ENCODE measurements at places on chromosomes 16 and 17.

DNA sequence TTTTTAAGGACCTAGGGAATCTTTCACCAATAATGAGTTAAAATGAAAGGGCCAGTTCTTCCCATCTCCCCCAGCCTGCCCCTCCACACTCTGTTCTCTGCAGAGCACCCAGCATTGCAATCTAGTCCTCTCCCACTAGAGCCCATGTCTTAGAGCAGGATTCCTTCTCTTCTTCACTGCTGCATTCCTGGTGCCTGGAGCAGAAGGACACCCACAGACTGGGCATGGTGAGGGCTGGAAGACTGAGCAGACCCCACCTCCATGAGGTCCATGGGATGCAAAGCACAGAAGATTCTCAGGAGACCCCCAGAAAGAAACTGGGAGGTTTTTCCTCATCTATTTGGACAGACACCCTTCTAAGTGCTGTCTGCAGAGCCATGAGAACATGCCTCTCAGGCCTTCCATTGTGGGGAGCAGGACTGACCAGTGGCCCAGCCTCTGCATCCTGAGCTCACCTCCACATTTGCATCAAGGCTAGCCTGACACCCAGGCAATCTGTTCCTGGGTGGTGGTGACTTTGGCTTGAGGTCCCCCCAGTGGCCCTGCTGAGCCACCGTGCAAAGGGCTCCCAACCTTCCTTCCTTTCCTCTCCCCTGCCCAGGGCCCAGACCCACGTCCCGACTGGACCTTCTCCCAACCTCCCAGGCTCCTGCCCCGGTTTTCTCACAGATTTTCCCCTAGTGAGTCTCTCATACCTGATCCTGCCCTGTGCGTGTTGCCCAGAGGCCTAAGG, 74.2 kb upstream of the ZNF469 start:
- DNase-seq = no peak
- no peak overlapping the region for H3K27ac ChIP-seq
- no peak overlapping the region for H3K4me3 ChIP-seq
- no peaks in the 10 kb centered on the region for H3K36me3 ChIP-seq

GRCh38 chr17:57565176-57565575, 179.9 kb downstream of the CCDC182 start:
- H3K4me3 ChIP-seq = no peak overlapping the region
- no peaks in the 10 kb centered on the region for H3K27me3 ChIP-seq
- no peak for DNase-seq
- H3K27ac ChIP-seq = no peak overlapping the region
- no peaks in the 10 kb centered on the region for H3K4me1 ChIP-seq
- H3K36me3 ChIP-seq = no peaks in the 10 kb centered on the region

GRCh38 chr17:29615048-29615385, 7.7 kb downstream of the CORO6 start:
- peaks cover 24% of the 10 kb centered on the region for H3K27me3 ChIP-seq
- DNase-seq = peak; percentile 16
- H3K4me1 ChIP-seq = peaks cover 57% of the 10 kb centered on the region
- no peaks in the 10 kb centered on the region for H3K36me3 ChIP-seq
- no peak overlapping the region for H3K27ac ChIP-seq

- peak overlapping the region; percentile 83 for H3K27ac ChIP-seq
- H3K27me3 ChIP-seq = no peaks in the 10 kb centered on the region
- DNase-seq = peak; percentile 80
- H3K4me1 ChIP-seq = peaks cover 15% of the 10 kb centered on the region
- no peaks in the 10 kb centered on the region for H3K36me3 ChIP-seq
These were observed 25.3 kb upstream of the LITAF start for GRCh38 chr16:11611871-11612664.

GRCh38 chr16:57742543-57742942, 7.0 kb downstream of the KATNB1 start:
- H3K4me1 ChIP-seq = no peaks in the 10 kb centered on the region
- no peak overlapping the region for H3K27ac ChIP-seq
- H3K27me3 ChIP-seq = no peaks in the 10 kb centered on the region
- no peaks in the 10 kb centered on the region for H3K36me3 ChIP-seq
- no peak for DNase-seq

- H3K4me1 ChIP-seq = no peaks in the 10 kb centered on the region
- DNase-seq = no peak
- H3K27ac ChIP-seq = no peak overlapping the region
These were observed 230.7 kb upstream of the CCL2 start for GRCh38 chr17:34024386-34024785.

DNA sequence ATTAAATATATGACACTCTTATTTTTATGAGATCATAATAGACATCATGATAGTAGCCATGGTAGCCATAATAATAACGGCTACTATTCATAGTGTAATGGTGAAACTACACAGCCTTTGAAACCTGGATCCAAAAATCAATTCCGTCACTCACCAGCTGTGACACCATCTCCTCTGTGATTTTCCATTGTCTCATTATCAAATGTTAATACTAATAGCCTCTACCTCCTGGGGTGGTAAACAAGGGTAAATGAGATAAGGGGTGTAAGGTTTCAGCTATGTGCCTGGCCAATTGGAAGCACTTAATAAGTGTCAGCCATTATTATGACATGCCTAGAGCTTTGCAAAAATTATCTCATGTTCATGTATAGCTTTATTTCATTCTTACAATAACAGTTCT, 88.6 kb downstream of the CACNG3 start:
- peak overlapping the region; percentile 78 for H3K27ac ChIP-seq
- H3K4me1 ChIP-seq = peaks cover 14% of the 10 kb centered on the region
- H3K36me3 ChIP-seq = no peaks in the 10 kb centered on the region
- DNase-seq = no peak

GRCh38 chr16:74462361-74462760, 41.1 kb upstream of the CLEC18B start:
- peaks cover 37% of the 10 kb centered on the region for H3K4me1 ChIP-seq
- no peak overlapping the region for H3K27ac ChIP-seq
- no peaks in the 10 kb centered on the region for H3K27me3 ChIP-seq
- H3K4me3 ChIP-seq = no peak overlapping the region
- peaks cover 7% of the 10 kb centered on the region for H3K36me3 ChIP-seq

DNA sequence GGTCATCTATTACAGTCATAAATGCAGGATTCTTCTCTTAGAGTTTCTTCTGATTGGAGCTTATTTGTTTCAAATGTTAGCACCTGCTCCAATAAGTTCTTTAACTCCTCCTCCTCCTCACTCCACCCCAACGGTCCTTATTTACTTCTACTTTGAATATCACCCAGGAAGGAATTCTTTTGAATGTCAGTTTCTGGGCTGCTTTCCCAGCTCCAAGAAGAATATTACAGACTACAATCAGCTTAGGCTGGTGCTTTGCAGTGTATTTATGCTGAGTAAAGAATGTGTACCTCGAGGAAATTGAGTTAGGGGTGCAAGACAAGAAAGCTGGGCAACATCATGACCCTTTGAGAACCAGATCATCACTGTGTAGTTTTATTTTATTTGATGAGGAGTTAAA, 30.8 kb downstream of the MAP3K3 start:
- peak; percentile 37 for DNase-seq
- peaks cover 2% of the 10 kb centered on the region for H3K36me3 ChIP-seq
- H3K27me3 ChIP-seq = no peaks in the 10 kb centered on the region

GRCh38 chr17:74601944-74602572, 10.0 kb upstream of the CD300LD start:
- no peaks in the 10 kb centered on the region for H3K36me3 ChIP-seq
- no peaks in the 10 kb centered on the region for H3K4me1 ChIP-seq
- H3K27me3 ChIP-seq = peaks cover 7% of the 10 kb centered on the region
- peak; percentile 19 for DNase-seq
- H3K27ac ChIP-seq = no peak overlapping the region

GRCh38 chr16:2500918-2501750, 12.6 kb upstream of the ATP6V0C start:
- no peaks in the 10 kb centered on the region for H3K27me3 ChIP-seq
- H3K4me1 ChIP-seq = peaks cover 60% of the 10 kb centered on the region
- peak; percentile 84 for DNase-seq
- peak overlapping the region; percentile 71 for H3K27ac ChIP-seq

- H3K4me1 ChIP-seq = peaks cover 9% of the 10 kb centered on the region
- no peaks in the 10 kb centered on the region for H3K27me3 ChIP-seq
- H3K4me3 ChIP-seq = no peak overlapping the region
These were observed 2.5 kb downstream of the PIK3R5 start for GRCh38 chr17:8963014-8963413.

DNA sequence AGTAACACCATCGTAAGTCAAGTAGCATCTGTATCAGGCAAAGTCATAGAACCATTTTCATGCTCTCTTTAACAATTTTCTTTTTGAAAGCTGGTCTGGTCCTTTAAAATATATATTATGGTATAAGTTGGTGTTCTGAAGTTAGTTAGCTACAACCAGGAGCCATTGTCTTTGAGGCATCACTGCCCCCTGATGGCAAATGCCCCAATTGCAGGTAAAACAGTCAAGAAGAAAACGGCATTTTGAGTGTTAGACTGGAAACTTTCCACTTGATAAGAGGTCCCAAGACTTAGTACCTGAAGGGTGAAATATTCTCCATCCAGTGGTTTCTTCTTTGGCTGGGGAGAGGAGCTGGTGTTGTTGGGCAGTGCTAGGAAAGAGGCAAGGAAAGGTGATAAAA, 14.1 kb downstream of the TP53 start:
- no peaks in the 10 kb centered on the region for H3K27me3 ChIP-seq
- no peak overlapping the region for H3K4me3 ChIP-seq
- peaks cover 43% of the 10 kb centered on the region for H3K36me3 ChIP-seq
- H3K4me1 ChIP-seq = no peaks in the 10 kb centered on the region
- no peak overlapping the region for H3K27ac ChIP-seq
- peak; percentile 49 for DNase-seq

GRCh38 chr17:74916136-74916850, 6.8 kb downstream of the USH1G start:
- no peak overlapping the region for H3K27ac ChIP-seq
- H3K4me3 ChIP-seq = no peak overlapping the region
- no peaks in the 10 kb centered on the region for H3K27me3 ChIP-seq
- H3K4me1 ChIP-seq = peaks cover 5% of the 10 kb centered on the region

DNA sequence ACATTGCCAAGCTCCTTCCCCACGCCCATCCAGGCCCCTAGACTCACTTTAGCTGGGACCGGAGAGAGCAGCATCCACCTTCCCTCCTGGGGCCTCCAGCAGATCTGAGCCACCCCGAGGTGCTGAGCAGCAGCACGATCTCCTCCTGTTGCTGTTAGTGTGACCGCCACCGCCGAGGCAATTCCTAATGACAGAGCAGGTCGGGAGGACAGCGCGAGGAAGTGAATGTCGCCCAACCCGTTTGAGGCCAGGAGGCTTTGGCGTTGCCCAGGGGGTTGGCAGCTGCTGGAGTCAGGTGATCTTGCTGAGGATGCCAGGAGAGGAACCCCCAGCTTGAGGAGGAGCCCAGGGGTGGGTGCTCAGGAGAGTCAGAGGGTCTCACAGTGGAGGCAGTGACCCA, at the start of gene RNF222:
Gene RNF222 (minus strand): TSS at position 192 of the 400 bp plus-strand sequence. CDS start 4,366 bp downstream, outside the sequence.
- no peaks in the 10 kb centered on the region for H3K4me1 ChIP-seq
- H3K36me3 ChIP-seq = no peaks in the 10 kb centered on the region
- no peak within 1 kb of the TSS for H3K27ac ChIP-seq
- no peak for DNase-seq

GRCh38 chr16:82082543-82083244, 47.6 kb downstream of the HSD17B2 start:
- H3K27me3 ChIP-seq = no peaks in the 10 kb centered on the region
- H3K36me3 ChIP-seq = no peaks in the 10 kb centered on the region
- H3K4me1 ChIP-seq = no peaks in the 10 kb centered on the region
- H3K27ac ChIP-seq = no peak overlapping the region
- no peak overlapping the region for H3K4me3 ChIP-seq
- no peak for DNase-seq

DNA sequence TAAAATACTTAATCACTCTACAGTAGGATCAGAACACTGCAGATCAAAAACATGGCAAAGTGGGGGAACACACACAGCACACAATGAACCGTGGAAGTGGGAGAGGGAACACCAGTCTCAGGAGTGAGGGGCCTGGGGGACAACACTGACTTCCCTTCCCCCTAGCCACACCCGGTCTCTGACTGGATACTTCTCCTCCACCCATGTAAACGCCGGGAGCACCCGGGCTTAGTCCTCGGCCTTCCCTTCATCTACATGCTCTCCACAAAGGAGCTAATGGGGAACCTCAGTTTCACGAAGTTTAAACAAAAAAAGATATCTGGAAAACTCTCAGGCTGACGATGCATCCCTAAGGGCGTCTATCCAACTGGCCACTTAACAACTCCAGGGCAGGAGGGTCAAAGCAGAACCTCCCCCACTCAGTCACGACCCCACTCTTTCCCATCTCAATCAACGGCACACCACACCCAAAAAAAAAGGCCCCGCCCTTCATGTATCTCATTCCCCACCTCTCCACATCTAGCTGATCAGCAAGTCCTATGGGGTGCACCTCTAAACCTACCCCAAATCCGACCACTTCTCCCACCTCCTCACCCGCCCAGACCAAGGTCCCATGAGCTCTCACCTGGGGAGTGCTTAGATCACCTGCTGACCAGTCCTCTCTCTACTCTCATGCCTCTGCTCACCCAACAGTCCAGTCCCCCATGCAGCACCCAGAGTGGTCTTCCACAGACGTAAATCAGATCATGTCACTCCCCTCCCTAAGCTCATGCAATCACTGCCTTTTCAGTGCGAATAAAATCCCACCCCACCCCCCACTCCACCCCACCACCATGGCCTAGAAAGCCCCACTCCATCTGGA, 7.4 kb downstream of the ZDHHC7 start:
- H3K27me3 ChIP-seq = no peaks in the 10 kb centered on the region
- H3K36me3 ChIP-seq = no peaks in the 10 kb centered on the region
- peaks cover 93% of the 10 kb centered on the region for H3K4me1 ChIP-seq
- peak overlapping the region; percentile 1 for H3K27ac ChIP-seq

- no peaks in the 10 kb centered on the region for H3K27me3 ChIP-seq
- DNase-seq = no peak
- no peak overlapping the region for H3K4me3 ChIP-seq
- no peak overlapping the region for H3K27ac ChIP-seq
- peaks cover 5% of the 10 kb centered on the region for H3K4me1 ChIP-seq
These were observed 69.4 kb downstream of the NTN1 start for GRCh38 chr17:9090641-9091096.

GRCh38 chr16:71542377-71542776, 16.2 kb downstream of the CHST4 start:
- H3K4me1 ChIP-seq = no peaks in the 10 kb centered on the region
- no peak overlapping the region for H3K27ac ChIP-seq
- H3K36me3 ChIP-seq = no peaks in the 10 kb centered on the region

DNA sequence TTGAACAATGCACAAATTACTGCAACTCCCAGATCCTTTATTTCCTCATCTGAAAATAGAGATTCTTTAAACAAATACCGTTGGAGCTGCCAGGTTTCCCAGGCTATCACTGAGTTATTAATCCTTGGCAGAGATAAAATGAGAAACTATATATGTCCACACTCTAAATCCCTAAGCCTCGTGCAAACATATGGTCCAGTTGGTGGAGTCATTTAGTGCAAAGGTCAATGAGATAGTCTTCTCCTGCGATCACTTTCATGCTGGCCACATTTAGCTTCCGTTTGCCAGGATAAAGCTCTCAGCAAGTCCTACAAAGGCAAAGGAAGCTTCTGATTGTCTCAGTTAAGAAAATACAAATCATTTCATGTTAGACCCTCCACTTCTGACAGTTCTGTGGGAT, 11.0 kb downstream of the GRIN2A start:
- H3K4me1 ChIP-seq = no peaks in the 10 kb centered on the region
- DNase-seq = no peak
- no peak overlapping the region for H3K4me3 ChIP-seq
- no peak overlapping the region for H3K27ac ChIP-seq
- H3K27me3 ChIP-seq = no peaks in the 10 kb centered on the region

Measured in body of pancreas (tissue), 4 donors.